OCI-LY7 (cell line): ENCODE measurements at places on chromosomes 2 and 18.

- DNase-seq, result no peak
These were observed 28.1 kb downstream of the FOSL2 start for GRCh38 chr2:28420722-28421121.

GRCh38 chr2:156955701-156956100 lies 301.8 kb upstream of the GALNT5 start:
- DNase-seq, result no peak

GRCh38 chr2:56170504-56170903 lies 13.3 kb upstream of the CCDC85A start:
- DNase-seq, result no peak

- no peak for DNase-seq
These were observed 15.0 kb upstream of the CPS1 start for GRCh38 chr2:210541290-210541902.

DNA sequence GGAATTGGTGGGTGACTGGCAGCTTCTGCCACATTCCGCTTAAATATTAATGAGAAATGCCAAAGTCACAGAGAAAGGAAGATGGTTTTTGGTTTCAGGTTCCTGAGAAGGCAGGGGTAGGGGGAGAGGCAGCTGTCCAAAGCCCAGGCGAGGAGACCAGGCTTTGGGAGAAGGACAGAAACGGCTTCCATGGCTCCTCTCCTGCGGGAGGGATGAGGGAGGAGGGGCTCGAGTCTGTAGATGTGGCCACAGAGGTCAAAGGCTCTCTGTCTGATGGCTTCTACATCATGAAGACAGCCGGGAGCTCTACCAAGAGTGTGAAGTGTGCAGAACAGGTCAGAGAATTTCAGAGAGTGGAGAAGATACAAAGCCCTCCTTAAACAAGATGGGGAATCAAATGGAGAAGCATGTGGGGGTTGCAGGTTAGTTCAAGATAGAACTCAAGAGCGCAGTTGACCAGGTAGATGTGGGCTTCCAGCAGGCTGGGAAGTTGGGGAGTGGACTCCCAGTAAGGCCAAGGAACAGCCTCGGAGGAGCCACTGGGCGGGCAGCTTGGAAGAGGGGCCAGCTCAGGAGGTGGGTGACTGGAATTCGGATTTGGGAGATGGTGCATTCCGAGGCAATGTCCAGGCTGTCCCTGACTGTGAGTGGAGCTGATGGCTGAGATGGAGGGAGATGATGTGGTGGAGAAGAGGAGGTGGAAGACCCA lies 23.8 kb upstream of the HPCAL1 start:
- DNase-seq, result no peak

DNA sequence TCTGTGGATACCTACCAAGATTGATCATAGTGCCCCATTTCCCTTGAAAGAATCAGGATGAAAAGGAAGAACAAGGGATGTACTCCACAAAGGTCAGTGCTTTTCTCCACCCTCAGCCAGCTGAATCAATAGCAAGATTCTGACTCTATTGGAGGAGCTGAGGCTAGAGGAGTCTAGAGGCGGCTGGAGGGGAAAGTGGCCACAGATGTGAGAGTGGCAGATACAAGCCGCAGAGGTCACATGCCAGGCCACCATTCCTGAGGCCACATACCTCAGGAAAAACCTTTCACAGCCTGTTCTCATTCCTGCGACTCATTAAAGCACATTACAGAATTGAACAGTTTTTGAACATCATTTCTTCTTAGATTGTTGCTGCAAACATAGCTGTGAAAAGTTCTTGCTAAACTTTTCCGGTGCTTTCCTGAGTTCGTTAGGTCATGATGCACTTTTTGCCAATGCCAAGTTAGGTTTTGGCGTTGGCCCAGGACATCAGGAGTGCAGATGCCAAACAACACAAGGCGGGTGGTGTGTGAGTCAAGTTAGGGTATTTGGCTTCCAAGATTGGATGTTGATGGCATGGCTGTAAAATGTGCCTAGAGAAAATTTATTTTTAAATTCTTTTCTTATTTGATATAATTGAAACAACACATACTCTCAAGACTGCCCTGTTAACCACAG lies 160.7 kb upstream of the SP5 start:
- no peak for DNase-seq

GRCh38 chr2:3316456-3317276 lies 61.0 kb downstream of the EIPR1 start:
- DNase-seq, result no peak

- no peak for DNase-seq
These were observed 373.3 kb downstream of the ZNF804A start for GRCh38 chr2:184971546-184972068.

DNA sequence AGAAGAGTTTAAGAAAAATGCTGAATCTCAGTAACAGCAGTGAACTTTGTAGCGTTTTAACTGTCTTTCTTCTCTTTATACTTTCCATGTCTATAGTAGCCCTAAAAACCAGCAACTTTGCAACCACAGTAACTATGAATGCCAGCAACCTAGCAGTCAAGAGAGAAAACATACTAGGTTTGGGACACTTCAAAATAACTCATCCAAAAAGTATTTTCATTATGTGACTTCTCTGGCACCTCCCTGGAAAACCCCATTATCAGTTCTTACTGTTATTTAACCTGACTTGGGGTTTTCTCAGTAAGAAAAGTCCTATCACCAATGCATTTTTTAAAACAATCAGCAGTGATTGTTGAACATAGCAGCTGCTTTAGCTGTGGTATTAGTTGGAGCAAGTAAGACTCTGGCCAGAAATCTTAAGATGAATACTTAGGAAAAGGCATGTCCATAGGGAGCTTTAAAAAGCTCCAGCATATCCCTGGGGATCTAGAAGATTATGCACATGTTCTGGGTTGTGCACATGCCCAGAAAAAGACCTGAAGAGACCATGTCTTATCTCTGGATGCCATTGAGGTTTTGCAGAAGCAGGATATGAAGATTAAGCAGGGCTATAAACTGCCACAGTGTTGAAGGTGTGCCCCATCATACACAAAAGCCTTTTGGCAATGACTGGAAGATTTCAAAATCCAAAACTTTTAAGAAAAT lies 411.3 kb downstream of the CMPK2 start:
- DNase-seq, result no peak

DNA sequence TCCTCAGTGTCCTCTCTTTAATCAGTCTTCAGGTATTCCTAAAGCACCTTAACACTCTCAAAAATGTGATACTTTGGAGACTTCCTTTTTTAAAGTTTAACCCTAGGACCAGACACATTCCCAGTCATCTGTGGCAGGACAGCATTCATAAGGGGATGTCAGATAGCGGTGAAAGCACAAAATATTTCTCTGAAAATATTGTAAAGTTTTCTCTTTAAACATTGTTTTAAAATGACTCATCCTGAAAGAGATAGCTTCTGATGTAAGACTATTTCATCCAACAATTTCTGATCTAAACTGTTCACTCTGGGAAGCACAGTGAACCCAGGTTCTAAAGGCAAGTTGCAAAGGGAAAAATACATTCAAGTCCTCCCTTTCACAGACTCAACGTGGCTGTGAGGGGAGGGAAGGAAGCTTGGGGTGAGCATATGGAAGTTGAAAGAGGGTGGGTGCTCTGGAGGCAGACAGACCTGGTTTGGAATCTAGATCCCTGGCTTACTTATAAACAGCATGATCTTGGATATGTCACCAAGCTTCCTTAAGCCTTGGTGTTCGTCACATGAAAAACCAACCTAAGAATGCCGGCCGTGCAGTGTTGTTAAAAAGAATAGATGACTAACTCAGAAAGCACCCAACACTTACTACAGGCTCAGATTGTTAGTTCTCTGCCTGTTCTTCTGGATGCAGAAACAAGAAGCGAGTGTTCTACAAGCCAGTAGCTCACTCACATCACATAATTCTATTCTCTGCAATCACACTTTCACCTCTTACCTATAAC lies 12.1 kb downstream of the GALNT14 start:
- DNase-seq, result no peak

- DNase-seq, result no peak
These were observed 63.9 kb downstream of the KLHL29 start for GRCh38 chr2:23448906-23449305.

- DNase-seq, result no peak
These were observed 32.0 kb upstream of the GPR55 start for GRCh38 chr2:230956827-230957755.

GRCh38 chr2:174327021-174327840 lies 7.5 kb upstream of the SP9 start:
- DNase-seq, result no peak

- no peak for DNase-seq
These were observed 82.1 kb upstream of the POMC start for GRCh38 chr2:25250331-25251070.

GRCh38 chr2:47664817-47665216 lies 118.1 kb upstream of the MSH6 start:
- peak; percentile 62 for DNase-seq

- no peak for DNase-seq
These were observed 34.1 kb upstream of the NARS1 start for GRCh38 chr18:57655740-57656139.
